Activated CD8-positive, alpha-beta memory T cell treated with anti-CD3 and anti-CD28 coated beads, Interleukin-2, amount 50 U/mL, for 48 hours (primary cell): ENCODE measurements at places on chromosomes 5 and 9.

DNA sequence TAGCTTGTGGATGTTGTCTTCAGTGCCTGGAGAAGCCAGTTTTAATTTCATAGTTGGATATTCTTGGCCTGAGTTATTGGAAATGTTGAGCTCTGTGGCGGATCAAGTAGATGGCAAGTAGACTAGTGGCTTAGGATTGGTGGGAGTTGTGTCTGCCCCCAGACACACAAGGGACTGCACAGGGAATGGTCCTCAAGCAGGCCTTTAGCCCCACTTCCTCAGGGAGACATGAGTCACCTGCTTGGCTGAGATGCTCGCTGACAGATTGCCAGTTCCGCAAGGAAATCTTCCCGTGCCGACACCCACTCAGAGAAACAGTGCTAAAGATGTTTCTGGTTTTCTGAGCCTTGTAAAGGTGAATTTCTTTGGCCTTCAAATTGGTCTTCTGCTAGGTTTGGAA lies 18.8 kb upstream of the CATSPER3 start:
- DNase-seq, result no peak

GRCh38 chr5:78634229-78634628 lies 14.3 kb downstream of the LHFPL2 start:
- no peak for DNase-seq

DNA sequence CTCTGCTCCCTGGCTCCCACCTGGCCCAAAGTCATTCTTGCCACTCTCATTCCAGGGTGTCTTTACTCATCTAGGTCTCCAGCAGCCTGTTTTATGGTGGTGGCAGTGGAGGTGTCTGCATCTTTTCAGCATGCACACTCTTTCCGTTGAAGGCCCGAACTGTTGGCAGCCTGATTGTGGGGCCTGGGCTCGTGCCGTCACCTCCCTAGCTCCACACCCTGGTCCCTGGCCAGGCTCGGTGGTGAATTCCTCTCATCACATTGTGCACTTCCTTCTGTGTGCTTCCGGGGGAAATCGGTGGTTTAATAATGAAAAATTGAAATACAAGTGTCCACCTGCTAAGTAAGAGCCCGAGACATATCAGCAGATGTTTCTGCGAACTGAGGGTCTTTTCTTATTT lies 214.3 kb downstream of the TRIO start:
- DNase-seq, result no peak

- DNase-seq, result no peak
These were observed 1.2 kb downstream of the MAPK9 start for GRCh38 chr5:180290568-180291233.

- no peak for DNase-seq
These were observed 228.8 kb downstream of the AP3B1 start for GRCh38 chr5:78065663-78066062.

DNA sequence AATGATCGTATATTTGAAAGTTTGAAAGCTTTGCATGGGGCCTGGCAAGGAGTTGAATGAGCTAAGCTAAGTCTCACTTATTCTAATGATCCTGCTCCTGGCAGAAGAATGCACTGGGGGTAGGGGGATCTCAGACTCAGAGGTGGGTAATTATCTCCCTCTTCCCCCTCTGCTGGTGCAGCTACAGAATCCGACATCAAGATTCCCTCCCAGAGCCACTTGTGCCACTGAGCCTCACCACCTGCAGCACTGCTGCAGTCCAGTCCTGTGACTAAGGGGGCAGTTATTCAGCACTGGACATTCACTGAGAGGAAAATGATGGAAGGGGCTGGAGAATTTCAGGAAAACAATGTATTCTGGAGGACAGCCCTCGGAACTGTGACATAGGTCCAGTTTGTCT lies 205.8 kb downstream of the DEPDC1B start:
- no peak for DNase-seq
